ENCODE measurements at places on chromosomes 7 and 10.

DNA sequence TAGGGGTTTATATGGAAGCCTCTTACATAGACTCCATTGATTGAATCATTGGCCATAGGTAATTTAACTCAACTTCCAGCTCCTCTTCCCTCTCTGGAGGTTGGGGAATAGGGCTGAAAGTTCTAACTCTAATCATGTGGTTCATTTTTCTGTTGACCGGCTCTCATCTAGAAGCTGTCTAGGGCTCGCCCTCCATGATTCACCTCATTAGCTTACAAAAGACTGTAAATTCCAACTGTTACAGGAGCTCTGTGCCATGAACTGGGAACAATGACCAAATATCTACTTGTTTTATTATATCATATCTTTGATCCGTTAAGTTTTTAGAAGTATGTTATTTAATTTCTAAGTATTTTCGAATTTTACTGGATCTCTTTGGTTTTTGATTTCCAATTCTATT lies 263.0 kb downstream of the TCF7L2 start:
- no peak for DNase-seq

GRCh38 chr10:113550365-113550764 lies 2.5 kb upstream of the HABP2 start:
- DNase-seq = no peak

GRCh38 chr7:6197801-6198551 lies 74.4 kb downstream of the CYTH3 start:
- no peak for DNase-seq

DNA sequence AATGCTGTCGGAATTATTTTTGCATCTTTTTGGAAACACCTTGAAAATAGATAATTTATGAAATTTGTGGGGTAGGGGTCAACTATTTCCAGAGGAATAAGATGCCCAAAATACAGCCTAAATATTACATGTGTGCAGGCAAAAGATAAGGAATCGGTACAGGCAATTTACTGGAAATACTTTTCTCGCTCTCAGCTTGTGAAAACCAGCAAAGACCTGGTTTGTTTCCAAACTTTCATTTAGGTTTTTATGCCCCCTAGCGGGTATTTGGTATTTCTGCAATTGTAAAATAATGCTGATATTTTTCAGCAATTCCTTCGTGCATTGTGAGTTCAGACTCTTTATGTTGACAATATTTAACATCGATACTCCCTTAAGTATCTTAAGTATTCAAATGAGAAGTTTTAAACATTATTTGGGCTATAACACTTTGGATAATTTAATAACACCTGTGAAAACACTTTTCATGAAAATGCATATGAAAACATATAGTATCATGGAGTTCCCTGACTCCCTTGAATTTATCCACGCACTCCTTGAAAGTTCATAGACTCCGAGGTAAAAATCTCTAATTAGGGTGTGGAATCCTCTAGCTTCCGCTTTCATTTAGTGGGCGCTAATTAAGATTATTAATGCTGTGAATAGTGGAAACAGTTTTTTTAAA lies 132.4 kb downstream of the TSPAN12 start:
- DNase-seq = peak; percentile 22

DNA sequence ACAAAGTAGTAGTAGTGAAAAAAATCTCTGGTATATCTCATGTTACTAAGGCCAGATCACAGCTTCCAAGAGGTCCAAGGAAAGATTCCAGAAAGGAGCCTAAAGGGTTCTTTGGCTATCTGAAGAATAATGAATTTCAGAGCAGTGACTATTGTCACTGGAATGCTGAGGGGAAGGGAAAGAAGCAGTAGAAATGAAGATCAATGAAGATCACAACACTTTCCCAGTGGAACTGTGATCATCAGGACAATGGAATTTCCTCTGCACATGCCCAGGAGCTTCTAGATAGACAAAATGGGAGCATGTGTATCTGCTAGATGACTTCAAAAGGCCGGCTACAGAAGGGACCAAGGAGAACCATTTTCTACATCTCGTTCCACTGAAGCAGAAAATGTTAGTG lies 219.5 kb upstream of the PHYHIPL start:
- no peak for DNase-seq

- no peak for DNase-seq
Observed at GRCh38 chr10:14302035-14302434, 28.7 kb downstream of the FRMD4A start.

DNA sequence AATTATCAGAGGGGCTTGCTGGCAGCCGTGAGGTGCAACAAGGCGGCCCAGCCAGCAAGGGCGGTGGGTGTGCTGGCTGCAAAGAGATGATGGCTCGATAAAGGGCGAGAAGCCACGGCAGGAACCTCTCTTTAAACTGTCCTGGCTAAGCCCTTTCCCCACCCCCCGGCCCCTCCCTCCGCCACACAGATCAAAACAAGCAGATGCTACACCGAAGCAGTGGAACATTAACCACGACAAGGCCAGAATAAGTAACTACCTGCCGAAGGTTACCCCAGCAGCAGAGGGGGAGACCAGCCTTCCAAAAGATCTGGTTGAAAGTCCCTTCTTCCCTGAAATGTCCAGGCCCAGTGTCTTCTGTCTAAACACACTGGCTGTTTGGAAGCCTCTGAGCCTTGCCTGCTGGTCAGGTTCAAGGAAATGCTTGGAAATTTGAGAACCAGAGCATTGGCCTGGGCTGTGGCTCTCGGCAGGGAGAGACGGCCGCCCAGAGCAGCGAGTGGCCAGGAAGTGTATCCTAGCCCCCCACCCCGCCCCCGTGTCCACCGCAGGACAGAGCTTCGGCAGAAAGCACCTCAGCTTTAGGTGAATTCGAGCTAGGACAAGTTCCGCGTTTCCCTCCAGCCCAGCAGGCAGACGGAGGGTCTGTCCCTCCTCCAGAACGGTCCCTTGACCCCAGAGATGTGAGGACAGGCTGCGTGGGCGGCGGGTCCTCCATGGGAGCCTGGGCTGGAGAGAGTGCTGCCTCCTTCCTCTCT lies 2.1 kb downstream of the FAM20C start:
- peak; percentile 62 for DNase-seq

- no peak for DNase-seq
Observed at GRCh38 chr7:114086537-114086913, 167.7 kb upstream of the PPP1R3A start.

DNA sequence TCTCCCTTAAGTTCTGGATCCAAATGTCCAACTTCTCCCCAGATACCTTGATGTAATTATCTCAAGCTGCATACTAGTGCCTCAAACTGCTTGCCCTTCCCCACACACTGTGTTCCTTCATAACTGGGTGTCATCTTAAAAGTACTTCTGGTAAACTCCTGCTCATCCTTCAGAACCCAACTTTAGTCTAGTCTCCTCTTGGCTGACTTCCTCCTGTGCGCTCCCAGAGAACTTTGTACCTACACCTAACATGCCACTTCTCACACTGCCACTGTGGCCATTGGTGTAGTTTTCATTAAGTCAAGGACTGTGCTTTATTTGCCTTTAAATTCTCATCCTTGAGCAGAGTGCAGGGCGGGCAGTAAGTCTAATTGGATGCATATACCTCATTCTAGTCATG lies 575.2 kb upstream of the GALNT17 start:
- no peak for DNase-seq

Measured in SK-N-SH (cell line).